Activated CD4-positive, alpha-beta memory T cell treated with anti-CD3 and anti-CD28 coated beads, Interleukin-2, amount 10 ng/mL, durations not matched to agents 7 days and 5 days (primary cell): ENCODE measurements at places on chromosomes 4 and X.

GRCh38 chr4:46425775-46426400 is 36.0 kb upstream of the GABRA2 start:
- H3K27ac ChIP-seq: no peak overlapping the region
- no peaks in the 10 kb centered on the region for H3K4me1 ChIP-seq
- no peaks in the 10 kb centered on the region for H3K27me3 ChIP-seq
- H3K4me3 ChIP-seq: no peak overlapping the region

DNA sequence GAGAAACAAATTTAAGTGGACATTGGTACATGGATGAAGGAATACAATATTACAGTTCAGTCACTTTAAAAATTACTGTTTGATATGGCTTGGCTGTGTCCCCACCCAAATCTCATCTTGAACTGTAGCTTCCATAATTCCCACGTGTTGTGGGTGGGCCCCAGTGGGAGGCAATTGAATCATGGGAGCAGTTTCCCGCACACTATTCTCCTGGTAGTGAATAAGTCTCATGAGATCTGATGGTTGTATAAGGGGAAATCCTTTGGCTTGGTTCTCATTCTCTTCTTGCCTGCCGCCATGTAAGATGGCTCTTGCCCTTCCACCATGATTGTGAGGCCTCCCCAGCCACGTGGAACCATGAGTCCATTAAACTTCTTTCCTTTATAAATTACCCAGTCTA is 804.2 kb upstream of the FRG1 start:
- H3K27me3 ChIP-seq: no peaks in the 10 kb centered on the region
- no peaks in the 10 kb centered on the region for H3K4me1 ChIP-seq
- no peaks in the 10 kb centered on the region for H3K36me3 ChIP-seq
- no peak for DNase-seq

DNA sequence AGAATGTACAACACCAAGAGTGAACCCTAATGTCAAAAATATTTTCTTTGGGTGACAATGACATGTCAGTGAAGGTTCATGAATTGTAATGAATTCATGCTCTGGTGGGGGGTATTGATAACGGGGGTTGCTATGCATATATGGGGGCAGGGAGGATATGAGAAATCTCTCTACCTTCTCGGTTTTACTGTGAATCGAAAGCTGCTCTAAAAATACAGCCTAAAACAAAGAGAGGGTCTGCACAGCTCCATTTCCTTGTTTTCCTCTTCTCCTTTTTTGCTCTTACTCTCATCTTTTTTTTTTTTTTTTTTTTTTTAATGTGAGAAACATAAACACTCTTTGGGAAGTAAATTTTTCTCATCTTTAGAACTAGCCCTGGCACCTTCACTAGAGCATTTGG is 85.8 kb downstream of the DCTD start:
- no peaks in the 10 kb centered on the region for H3K36me3 ChIP-seq
- H3K4me1 ChIP-seq: peaks cover 4% of the 10 kb centered on the region

DNA sequence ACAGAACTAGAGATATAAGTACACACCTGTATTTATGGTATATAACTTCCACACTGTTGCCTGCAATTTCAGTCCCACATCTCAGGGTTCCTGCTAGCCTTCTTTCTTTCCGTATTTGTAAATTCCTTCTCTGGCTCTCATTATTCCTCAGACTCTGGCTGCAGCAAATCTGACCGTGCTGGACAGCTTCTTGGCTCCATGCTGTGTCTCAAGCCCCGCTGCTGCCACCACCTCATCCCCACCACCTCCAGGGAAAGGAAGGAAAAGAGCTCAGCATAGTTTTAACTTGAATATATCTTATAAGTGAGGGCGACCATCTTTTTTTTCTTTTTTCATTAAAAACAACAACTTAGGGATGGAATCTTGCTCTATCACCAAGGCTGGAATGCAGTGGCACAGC is 155.6 kb upstream of the CXCL13 start:
- no peak overlapping the region for H3K27ac ChIP-seq
- no peaks in the 10 kb centered on the region for H3K4me1 ChIP-seq
- H3K4me3 ChIP-seq: no peak overlapping the region
- DNase-seq: no peak

DNA sequence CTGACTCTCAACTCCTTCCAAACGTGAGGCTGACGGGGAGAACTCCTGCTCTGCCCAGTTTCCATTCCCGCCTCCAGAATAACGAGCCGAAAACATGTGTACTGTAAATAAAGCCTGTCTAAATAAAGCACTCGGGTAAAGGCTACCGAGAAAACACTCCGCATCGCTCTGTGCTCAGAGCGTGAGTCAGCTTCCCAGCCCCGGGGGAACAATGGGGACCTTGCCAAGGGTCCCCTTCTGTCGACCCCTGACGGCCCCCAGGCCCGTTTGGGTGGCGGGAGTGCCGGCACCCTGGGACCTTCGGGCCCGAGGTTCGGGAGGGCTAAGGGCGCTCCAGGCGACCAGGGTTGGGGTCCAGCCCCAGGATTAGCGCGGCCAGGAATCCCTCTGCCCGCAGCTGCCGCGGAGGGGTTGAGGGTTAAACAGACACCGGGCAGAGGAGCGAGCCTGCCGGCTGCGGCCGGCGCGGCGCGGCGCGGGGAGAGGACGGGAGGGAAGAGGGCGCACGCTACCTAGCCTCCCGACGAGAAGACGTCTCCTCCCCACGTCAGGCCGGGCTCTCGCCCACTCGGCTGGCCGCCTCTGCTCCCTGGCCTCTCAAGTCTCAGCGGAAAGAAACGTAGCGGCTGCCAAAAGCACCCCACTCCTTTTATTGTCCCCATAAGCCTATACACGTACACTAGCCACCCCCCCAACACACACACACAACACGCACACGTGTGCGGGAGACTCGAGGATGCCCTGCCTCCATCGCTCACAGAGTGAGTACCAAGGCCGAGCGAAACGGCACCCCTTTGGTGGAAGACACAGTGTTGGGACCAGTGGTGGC is 85.5 kb downstream of the BCOR start:
- peak overlapping the region; percentile 35 for H3K4me3 ChIP-seq
- H3K27me3 ChIP-seq: peaks cover 32% of the 10 kb centered on the region
- DNase-seq: no peak
- peak overlapping the region; percentile 49 for H3K27ac ChIP-seq
- no peaks in the 10 kb centered on the region for H3K36me3 ChIP-seq
- H3K4me1 ChIP-seq: peaks cover 33% of the 10 kb centered on the region
